Brain (organoid and tissue), 16 donors: ENCODE measurements at places on chromosomes 1 and 21. TPM values are rescaled to one million over a fixed set of nuclear protein-coding genes. Genes with fewer than 3 reads are reported as not detected.

DNA sequence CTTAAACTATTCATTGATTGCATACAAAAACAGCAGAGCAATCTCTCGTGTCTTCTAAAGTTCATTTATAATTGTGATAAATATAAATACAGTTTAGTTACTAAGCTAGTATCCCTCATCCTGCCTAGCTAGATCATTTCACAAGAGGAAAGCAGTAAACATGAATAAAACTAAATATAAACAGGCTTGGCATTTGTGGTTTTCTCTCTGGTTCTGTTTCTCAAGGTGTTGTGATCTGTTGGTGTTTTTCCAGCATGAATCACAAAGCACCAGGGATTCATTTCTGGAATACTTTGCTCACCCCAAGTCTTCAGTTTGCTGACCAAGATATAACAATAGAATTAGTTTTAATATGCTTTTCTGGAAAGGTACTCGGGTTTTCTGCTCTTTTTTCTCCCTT lies 32.7 kb upstream of the GLIS1 start:
- no peak for DNase-seq

GRCh38 chr1:218982482-218982881 lies 191.2 kb upstream of the LYPLAL1 start:
- no peak for DNase-seq

DNA sequence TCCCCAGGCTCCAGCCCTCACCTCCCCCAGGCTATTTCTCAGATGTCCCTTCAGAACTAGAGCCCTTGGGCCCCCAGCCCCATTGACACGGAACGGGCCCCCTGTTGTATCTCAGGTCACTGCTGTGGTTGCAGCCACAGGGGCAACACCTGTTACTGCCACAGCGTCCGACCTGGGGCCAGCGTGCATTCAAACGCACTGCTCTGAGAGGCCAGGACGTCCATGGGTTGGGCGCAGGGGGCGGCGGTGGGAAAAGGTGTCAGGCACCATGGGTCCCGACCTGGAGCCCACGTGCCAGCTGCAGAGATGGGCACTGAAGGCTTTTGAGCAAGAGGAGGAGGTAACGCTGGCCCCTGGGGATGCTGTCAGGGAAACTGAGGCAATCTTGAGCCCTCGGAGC lies 13.3 kb downstream of the FAAP20 start:
- DNase-seq, result no peak

GRCh38 chr1:241253471-241253870 lies 103.5 kb downstream of the RGS7 start:
- peak; percentile 64 for DNase-seq

DNA sequence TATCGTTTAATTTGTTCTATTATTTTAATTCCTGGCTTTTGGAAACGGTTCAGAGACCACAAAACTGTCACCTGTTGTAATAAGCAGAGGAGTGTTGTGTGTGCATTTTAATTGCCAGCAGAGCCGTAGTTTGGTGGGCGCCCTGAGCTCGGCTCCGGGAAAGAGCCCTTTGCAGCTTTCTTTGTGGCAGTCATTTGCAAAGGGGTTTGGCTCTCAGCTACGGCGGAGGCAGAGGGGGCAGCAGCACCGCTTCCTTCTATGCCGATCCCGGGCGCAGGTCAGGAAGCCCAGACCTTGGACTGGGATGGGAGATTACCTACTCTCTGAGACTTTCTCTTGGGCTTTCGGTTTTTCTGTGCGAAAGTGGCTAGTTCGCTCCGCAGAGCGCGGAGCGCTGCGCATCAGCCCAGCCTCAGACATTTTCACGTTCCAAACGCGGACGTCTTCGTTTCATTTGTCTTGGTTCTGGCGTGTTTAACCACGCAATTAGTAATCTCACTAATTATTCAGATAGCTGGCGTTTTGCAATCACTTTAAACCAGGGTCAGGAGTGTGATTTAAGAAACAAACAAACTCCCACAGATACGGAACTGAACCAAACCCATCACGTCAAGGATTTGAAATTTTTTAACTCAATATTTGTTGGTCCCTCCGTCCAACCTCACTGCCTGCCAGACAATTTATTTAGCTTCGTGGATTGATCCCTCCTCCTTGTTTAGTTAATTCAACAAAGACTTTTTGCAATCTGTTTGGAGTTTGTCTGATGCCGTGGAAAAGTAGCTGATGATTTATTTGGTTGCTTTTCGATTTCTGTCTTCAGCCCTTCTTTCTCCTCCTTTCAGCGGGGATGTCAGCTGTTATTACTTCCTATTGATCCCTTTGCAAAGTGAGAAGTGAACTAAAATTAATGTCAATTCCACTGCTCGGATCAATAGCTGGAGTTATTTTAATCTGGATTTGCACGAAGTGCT lies 3.9 kb downstream of the RNF220 start:
- peak; percentile 45 for DNase-seq

HTR6 gene
- 0.48 TPM for polyA plus RNA-seq

LCE1F gene
- not detected for polyA plus RNA-seq

DNA sequence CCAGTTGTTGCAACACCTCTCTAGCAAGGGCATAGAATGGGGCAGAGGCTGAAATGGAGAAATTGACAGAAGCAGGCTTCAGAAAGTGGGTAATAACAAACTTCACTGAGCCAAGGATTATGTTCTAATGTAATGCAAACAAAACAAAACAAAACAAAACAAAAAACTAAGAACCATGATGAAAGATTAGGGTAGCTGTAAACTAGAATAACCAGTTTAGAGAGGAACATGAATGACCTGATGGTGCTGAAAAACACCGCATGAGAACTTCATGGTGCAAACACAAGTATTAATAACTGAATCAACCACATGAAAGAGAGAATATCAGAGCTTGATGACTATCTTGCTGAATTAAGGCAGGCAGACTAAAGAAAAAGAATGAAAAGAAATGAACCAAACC lies 1707.7 kb downstream of the BRINP3 start:
- DNase-seq, result no peak

DNA sequence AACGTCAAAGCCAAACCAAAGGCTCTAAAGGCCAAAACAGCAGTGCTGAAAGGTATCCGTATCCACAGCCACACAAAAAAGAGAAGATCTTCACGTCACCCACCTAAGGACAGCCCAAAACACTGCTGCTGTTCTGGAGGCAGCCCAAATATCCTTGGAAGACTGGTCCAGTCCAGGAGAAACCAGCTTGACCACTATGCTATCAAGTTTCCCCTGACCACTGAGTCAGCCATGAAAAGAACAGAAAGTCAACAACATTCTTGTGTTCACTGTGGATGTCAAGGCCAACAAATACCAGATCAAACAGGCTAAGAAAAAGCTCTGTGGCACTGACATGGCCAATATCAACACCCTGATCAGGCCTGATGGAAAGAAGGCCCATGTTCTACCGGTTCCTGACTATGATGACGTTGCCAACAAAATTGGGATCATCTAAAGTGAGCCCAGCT lies 32.1 kb downstream of the ARID4B start:
- DNase-seq, result no peak

DNA sequence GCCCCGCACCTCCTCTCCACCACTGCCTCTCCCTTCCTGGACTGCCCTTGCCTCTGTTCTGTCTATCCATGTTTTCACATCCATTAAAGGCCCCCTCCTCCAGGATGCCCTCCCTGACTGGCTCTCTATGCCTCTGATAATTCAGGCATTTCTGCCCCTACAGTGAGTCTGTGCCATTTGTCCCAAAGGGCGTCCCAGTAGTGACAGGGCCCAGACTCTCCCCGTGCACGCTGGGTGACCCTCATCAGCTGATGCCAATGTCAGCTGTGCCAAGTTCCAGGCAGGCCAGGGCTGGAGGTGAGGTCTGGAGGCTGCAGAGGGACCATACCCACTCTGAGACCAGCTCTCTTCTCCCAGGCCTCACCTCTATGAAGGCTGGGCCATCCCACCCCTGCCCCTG lies 3.2 kb upstream of the PLEKHG5 start:
- no peak for DNase-seq

GRCh38 chr1:205577874-205578658 lies 53.7 kb downstream of the ELK4 start:
- no peak for DNase-seq
